Activated CD4-positive, alpha-beta T cell treated with anti-CD3 and anti-CD28 coated beads, Interleukin-2, amount 50 U/mL, for 48 hours (primary cell): ENCODE measurements at places on chromosomes 3 and 15.

GRCh38 chr3:992871-993270 lies 100.0 kb upstream of the CNTN6 start:
- DNase-seq, result no peak

- DNase-seq, result no peak
Observed at GRCh38 chr3:119145128-119145499, 851 bp upstream of the TEX55 start.

GRCh38 chr3:50950591-50950990 lies 275.9 kb downstream of the DOCK3 start:
- DNase-seq, result no peak

- DNase-seq, result no peak
Observed at GRCh38 chr15:51349156-51349844, 7.8 kb downstream of the GLDN start.

- no peak for DNase-seq
Observed at GRCh38 chr3:151879037-151879436, 5.6 kb downstream of the SUCNR1 start.

DNA sequence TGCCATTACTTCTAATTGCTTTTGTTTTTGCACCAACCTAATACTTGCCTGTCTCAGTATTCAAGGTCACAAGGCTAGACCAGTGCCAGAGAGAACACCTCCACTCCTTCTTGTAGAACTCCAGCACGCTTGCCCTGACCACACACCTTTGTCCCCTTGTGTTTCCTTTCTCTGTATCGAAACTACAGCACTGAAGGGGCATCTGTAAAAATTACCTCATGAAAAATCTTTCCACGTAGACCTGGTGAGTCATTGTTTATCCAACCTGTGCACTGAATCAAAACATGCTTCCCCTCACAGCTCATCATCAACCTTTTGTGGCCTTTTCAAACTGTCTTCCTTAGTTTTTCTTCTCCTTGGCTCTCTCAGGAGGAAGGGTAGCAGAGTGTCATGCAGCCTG lies 259.5 kb downstream of the THRB start:
- DNase-seq, result no peak

- no peak for DNase-seq
Observed at GRCh38 chr3:161069511-161070251, 35.5 kb downstream of the B3GALNT1 start.

- DNase-seq, result peak; percentile 81
Observed at GRCh38 chr3:195863121-195864061, 45.0 kb downstream of the TNK2 start.

GRCh38 chr3:106823701-106824100 lies 553.5 kb upstream of the CCDC54 start:
- no peak for DNase-seq

- no peak for DNase-seq
Observed at GRCh38 chr15:71687902-71688508, 122.3 kb upstream of the NR2E3 start.

GRCh38 chr15:71627604-71628003 lies 182.8 kb upstream of the NR2E3 start:
- no peak for DNase-seq

GRCh38 chr3:146416366-146416765 lies 53.0 kb downstream of the PLSCR2 start:
- DNase-seq, result no peak

DNA sequence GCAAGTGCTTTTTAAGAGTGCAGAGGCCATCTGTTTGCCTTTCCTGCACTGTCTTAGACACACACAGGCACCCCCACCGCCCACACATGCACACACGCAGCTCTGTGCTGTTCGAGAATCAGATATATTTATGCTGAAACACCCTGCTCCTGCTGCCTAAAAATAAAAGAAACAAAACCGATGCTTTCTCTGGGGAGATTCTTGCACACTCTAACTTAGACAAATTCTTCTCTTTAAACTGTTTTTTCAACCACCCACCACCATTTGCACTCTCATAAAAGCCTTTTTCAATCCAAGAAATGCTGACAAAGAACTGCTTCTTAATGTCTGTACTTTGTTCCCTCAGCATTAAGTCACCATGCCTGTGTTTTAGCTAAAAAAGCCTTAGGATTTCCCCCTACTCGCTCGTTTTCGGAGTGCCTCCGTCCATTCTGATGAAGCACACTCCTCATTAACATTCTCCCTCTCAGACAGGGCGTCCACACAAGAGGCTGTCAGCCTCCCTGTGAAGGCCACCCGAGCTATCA lies 26.2 kb downstream of the SLC12A8 start:
- no peak for DNase-seq

DNA sequence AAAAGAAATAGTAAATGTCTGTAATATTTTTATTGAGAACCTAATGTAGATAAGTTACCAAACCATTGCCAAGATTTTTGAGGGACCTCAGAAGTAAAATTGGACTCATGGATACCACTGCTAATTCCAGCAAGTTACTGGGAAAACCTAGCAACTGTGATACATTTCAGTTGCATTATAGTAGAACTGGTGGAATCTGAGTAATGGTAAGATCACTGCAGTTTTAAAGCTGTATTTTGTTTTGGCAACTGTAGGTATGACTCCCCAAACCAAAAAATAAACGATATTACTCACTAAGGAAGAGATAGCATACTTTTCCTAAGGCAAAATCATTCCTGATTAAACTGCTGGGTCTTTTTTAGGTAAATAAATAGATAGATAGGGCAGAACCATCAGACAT lies 54.0 kb downstream of the ARMC8 start:
- DNase-seq, result no peak

DNA sequence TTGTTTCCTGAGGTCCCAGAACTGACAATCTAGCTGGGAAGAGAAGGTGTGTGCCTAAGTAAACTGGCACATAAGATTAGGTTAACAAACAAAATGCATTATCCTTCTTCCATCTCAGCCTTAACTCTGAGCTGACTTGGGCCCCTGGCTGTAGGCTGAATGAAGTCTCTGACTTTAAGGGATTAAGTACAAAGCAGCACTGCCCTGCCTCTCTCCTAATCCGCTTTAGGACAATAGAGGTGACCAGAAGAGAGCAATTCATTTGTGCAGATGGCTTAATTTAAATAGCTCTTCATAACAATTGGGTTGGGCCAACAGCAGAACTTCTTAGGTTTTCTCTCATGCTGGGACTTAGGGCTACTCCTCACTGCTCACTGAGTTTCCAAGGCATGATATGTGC lies 181.6 kb upstream of the SOX14 start:
- DNase-seq, result no peak

DNA sequence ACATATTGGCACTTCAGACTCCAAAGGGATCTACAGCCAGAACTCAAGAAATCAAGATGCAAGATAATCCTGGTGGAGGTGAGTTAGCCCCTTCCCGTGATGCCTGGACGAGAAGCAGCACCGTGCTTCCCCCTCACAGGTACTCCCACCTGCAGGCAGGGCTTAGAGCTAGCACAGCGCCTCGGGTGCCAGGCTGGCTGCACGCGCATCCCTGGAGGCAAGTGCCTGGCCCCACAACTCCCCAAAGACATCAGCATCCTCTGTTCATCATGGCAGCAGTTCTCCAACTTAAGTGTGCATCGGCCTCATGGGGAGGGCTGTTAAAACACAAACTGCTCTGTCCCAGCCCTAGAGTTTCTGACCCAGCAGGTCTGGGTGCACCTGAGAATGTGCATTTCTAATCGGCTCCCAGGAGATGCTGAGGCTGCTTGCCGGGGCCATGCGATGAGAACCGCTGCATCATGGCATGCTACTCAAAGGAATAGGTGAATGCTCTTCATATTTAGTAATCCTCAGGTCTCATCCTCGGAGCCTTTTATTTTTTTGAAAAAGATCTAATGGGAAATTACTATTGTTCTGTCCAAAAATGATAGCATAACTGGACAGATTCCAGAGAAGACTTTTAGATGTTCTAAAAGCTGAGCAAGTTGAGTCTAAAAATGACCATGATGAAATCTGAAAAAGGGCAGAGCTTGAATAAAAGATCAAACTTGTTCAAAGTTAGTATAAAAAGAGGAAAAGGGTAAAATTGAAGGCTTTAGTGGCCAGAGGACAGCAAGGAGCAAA lies 244.2 kb downstream of the ADAMTS17 start:
- no peak for DNase-seq

DNA sequence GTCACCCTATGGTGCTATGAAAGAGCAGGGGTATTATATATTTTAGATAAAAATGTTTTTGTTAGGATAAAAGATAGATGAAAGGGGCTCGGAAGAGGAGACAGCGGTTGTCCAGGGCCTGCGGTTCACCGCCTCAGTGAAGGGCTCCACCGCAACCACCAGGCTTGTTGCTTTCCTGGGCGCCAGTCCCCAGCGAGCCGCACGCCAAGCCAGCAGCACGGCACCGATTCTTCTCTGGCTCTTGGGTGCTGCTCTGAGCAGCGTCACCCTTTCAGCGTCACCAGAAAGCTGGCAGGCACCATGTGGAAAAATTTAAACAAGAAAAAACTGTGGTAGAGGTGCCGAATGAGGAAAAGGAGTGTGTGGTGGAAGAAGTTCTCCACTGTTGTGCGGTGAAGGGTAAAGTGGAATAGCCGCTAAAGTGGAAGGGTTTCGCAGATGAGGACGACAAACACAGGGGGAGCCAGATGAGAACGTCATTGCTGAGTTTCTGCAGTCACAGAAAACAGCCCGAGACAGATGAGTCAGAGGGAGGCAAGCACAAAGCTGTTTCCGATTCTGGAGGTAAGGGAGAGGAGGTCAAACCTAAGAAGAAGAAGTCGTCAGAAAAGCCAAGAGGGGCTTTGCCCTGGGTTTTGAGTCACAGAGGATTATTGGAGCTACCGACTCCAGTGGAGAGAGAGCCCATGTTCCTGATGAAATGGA lies 569.2 kb downstream of the ZBBX start:
- DNase-seq, result no peak

- DNase-seq, result no peak
Observed at GRCh38 chr3:80040067-80040466, 272.3 kb upstream of the ROBO1 start.

- no peak for DNase-seq
Observed at GRCh38 chr3:60774617-60775016, 476.6 kb downstream of the FHIT start.

DNA sequence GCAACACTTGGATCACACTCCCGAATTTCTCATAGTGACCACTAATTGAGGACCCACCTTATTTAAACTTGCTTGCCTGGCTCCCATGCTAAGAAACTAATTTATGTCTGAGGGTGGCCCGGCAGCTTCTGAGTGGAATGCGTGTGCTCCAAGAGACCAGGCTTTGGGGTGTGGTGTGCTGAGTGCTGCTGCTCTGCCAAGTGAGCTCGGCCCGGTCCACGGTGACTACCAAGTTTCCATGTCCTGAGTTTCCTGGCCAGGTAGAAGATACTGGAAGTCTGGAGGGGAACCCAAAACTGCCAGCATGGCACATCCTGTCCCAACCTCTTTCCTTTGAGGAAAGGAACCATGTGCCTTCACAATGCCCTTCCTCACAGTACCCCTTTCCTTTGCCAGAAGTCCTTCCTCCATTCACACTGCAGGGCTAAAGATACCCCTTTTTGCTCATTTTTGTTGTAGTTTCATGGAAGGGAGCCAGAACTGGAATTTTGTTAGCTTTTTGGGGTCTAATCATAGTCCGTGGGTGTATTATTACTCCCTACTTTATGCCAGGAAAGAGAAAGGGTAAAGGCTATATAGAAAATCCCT lies 59.1 kb upstream of the ACAD9 start:
- no peak for DNase-seq

GRCh38 chr15:50192926-50193620 lies 11.1 kb downstream of the SLC27A2 start:
- DNase-seq, result no peak

DNA sequence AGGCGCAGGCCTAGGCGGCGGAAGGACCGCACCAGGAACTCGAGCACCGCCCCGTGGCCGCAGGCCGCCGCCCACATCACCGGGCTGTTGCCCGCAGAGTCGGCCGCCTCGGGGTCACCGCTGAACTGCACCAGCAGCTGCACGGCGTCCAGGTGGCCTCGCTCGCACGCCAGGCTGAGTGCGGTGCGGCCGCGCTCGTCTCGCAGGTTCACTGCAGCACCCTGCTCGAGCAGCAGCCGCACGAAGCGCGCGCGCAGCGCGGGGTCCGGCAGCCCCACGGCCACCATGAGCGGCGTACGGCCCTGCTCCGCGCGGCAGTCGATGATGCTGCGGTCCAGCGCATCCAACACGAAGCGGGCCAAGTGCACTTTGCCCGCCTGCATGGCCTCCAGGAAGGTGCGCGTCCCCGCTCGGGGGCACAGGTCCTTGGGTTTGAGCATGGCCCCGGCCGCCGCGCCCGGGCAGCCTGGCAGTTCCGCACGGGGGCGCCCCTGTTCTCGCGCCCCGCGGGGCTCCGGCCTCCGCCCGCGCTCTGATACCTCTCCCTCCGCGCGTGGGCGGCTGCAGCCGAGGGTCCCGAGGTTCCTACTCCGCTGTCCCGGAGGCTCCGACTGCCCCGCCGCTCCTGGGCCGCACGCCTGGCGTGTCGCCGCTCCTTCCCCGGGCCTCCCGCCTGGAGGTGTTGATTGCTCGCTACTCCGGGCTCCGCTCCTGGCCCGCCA lies 556 bp downstream of the ANKRD63 start:
- DNase-seq, result peak; percentile 49

- DNase-seq, result no peak
Observed at GRCh38 chr15:59444980-59445545, 7.1 kb downstream of the FAM81A start.

DNA sequence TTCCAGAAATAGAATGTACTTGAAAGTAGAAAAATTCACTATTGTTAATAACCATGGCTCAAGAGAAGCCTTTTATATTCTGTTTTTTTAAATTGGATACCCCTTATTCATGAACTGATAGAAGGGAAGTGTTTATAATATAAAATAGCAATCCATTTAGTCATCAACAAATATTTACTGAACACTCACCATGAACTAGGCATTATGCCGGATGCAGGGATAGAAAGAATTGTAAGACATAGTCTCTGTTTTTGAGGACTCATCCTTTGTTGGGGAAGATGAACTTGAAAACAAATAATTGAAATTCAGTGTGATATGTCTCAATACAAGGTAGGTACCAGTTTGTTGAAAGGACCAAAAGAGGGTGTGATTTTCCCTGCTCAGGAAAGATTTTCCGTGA lies 160.9 kb upstream of the SATB1 start:
- DNase-seq, result no peak

- no peak for DNase-seq
Observed at GRCh38 chr3:65955792-65956477, 82.8 kb downstream of the MAGI1 start.

DNA sequence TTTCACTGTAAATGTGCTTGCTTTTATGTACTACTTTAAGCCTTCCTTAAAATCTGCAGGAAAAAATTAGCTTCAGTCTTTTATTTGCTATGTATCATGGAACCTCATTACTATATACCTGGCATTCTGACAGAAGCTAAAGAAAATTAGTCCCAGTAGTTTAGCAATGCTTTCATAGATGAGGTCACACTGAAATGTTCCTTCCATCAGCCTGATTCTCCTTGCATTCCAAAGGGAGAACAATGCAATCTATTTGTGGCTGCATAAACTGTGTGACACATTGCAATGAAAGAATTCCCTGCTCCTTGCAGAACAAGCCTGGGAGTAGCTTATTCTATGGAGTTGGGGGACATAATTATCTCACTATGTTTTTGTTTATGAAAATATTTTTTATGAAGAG lies 691.5 kb upstream of the ARPP21 start:
- DNase-seq, result no peak

- peak; percentile 17 for DNase-seq
Observed at GRCh38 chr3:79086514-79086913, 681.3 kb downstream of the ROBO1 start.
